Smooth muscle cell of trachea (primary cell): ENCODE measurements at places on chromosomes 12 and 14. TPM values are rescaled to one million over a fixed set of nuclear protein-coding genes. Genes with fewer than 3 reads are reported as not detected.

Gene CPNE8
- 10.6 and 16.4 TPM in 2 replicates for total RNA-seq

Gene AGAP2
- 0.15 and 0.50 TPM in 2 replicates for total RNA-seq

Gene ACOT4
- total RNA-seq: 0.15 and 0.99 TPM in 2 replicates

Gene PMCH
- total RNA-seq: not detected in 2 replicates

Gene SPIC
- total RNA-seq: not detected in 2 replicates

Gene CLEC1A
- not detected in 2 replicates for total RNA-seq

Gene EFS
- 1.7 and 4.8 TPM in 2 replicates for total RNA-seq

Gene C12orf76
- 13.5 and 19.2 TPM in 2 replicates for total RNA-seq

Gene MBIP
- total RNA-seq: 9.4 and 17.2 TPM in 2 replicates

Gene TMTC1
- total RNA-seq: 44.1 and 125 TPM in 2 replicates

Gene CKAP4
- 204 and 282 TPM in 2 replicates for total RNA-seq

Gene RHEBL1
- total RNA-seq: 0.15 TPM in 1 of 2 replicates, not detected in the other

Gene SGPP1
- total RNA-seq: 35.6 and 39.0 TPM in 2 replicates

Gene GLIPR1L1
- 1.0 TPM in 1 of 2 replicates, not detected in the other for total RNA-seq

Gene MAP1LC3B2
- total RNA-seq: 0.87 and 0.99 TPM in 2 replicates

Gene ENDOU
- total RNA-seq: 0.17 and 0.29 TPM in 2 replicates

Gene SLC6A15
- total RNA-seq: 21.2 and 30.0 TPM in 2 replicates

Gene SLC38A4
- under 0.01 and 1.2 TPM in 2 replicates for total RNA-seq

Gene FOXG1
- total RNA-seq: 0.44 and 0.83 TPM in 2 replicates

Gene RPS6KA5
- total RNA-seq: 1.7 and 3.2 TPM in 2 replicates

Gene LTBR
- total RNA-seq: 59.1 and 119 TPM in 2 replicates

Gene RFLNA
- total RNA-seq: not detected in 2 replicates

Gene TOGARAM1
- total RNA-seq: 19.0 and 26.3 TPM in 2 replicates

Gene SPX
- total RNA-seq: 0.50 TPM in 1 of 2 replicates, not detected in the other

Gene AKAP3
- total RNA-seq: 2.6 and 3.6 TPM in 2 replicates

Gene NAV3
- 41.2 and 48.0 TPM in 2 replicates for total RNA-seq

Gene ACSM4
- not detected in 2 replicates for total RNA-seq

Gene ARG2
- 0.99 and 7.3 TPM in 2 replicates for total RNA-seq

Gene PLEKHD1
- total RNA-seq: under 0.01 TPM in 2 replicates

Gene LRCOL1
- not detected in 2 replicates for total RNA-seq

Gene TEAD4
- total RNA-seq: 5.7 and 8.8 TPM in 2 replicates

Gene PARPBP
- total RNA-seq: 4.8 and 23.6 TPM in 2 replicates

Gene ADAM21
- total RNA-seq: 0.99 and 1.5 TPM in 2 replicates
